ENCODE measurements at places on chromosomes 16 and 17.

DNA sequence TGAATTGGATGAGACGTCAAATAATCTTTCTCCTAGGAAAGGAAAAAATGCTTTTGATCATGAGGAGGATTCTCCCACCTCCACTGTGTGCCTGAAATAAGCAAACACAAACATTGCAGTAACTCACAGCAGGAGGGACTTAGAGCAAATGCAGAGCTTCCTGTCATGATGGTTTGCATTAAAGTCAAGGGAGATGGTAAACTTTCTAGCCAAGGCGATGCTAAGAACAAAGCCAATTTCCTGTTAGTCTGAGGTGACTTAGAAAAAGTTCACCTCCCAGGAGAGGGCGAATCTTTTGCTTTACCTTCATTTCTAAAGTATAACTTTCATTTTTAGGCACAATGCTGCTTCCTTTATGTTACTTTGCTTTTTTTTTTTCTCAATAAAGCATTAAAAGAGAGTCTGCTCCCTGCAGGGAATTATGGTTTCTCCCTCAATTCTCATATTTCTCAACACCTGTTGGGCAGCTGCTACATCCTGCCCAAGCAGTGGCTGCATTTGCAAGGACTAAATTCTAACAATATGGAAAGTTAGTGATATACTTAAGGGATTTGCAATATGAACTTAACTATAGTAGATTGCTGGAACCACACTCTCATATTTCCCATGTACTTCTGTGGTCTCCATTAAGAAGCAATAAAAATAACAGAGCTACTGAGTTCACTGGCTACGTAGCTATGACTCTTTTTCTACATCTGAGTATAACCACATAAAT lies 175.6 kb downstream of the PCTP start:
- no peak for DNase-seq

DNA sequence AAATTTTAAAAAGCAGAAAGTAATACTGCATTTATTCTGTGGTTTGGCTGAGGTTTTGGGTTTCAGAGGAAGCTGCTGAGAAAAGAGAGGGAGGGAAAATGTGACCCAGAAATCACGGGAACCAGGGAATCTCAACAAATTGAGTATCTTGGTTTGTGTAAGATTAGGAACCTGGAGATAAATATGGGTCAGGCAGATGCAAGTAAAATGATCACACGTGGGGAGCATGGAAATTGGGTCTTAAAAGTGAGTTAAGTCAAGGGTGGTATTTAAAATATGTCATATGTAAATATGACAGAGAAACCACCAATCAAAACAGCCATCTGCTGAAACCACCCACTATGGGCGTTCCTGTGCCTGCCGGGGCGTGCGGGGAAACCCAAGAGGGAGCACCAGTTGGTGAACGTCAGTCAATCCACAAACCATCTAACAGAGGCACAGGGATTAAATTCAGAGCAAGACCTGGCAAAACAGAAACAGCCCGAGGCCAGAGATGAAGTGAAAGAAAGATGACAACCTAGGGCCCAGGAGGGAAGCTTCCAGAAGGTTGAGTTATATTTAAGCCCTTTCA lies 33.4 kb downstream of the CDH13 start:
- no peak for DNase-seq

DNA sequence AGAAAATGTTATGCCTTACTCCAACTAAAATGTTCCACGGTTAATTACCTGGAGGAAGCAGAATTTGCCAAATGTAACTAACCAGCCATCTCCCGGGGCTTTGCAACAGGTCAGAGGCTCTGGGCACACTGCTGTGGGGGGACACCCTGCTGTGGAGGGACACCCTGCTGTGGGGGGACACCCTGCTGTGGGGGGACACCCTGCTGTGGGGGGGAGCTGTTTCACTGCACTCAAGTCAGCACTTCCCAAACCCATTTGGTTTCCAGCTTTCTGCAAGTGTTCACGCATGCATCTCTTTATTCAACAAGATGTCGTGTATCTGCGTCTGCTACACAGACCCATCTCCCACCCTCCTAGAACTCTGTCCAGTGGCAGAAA lies 239.5 kb downstream of the C16orf95 start:
- DNase-seq = no peak

- DNase-seq = no peak
Measured at GRCh38 chr17:36932694-36933511, 4.4 kb upstream of the LHX1 start.

- no peak for DNase-seq
Measured at GRCh38 chr17:39614545-39615157, 6.9 kb upstream of the NEUROD2 start.

DNA sequence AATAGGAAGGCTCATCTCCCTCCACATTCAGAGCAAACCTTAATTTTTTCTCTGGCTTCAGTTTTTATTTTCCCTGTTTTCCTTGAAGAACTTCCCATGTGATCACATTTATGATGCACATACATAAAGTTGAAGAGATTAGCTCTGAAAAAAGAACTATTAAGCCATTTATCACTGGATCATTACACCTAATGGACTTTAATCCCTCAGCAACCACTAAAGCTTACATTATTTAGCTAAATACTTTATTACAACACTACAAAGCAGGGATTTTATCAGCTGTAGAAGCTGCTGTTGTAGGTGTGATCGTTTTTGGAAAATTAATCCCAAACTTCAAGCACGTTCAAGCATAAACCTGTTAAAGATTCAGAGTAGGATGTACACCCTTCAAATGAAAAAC lies 21.1 kb downstream of the SMYD4 start:
- DNase-seq = no peak

GRCh38 chr16:17331071-17331607 lies 139.6 kb downstream of the XYLT1 start:
- DNase-seq = no peak

GRCh38 chr17:49972486-49973270 lies 3.7 kb downstream of the DLX4 start:
- no peak for DNase-seq

Data from keratinocyte (primary cell).